ENCODE measurements at places on chromosomes 6 and 20.

DNA sequence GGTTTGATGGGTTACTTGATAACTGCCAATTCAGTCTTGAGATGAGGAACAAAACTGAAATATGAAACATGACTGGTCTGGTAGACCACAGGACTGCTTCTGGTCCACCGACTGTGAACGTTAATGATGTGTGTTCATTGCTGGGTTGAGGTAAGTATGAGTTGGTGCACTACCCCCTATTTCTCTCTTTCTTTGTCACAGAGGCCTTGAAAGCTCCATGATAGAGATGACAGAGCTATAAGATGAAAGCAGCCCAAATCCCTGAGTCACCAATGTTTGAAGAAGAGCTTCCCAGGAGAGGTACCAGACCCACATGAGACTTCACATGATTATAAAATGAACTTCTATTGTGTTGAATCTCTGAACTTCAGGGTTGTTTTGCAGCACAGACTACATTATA is 555.5 kb downstream of the PTPRT start:
- no peak for DNase-seq

GRCh38 chr6:130908188-130908587 is 81.0 kb downstream of the SMLR1 start:
- no peak for DNase-seq

DNA sequence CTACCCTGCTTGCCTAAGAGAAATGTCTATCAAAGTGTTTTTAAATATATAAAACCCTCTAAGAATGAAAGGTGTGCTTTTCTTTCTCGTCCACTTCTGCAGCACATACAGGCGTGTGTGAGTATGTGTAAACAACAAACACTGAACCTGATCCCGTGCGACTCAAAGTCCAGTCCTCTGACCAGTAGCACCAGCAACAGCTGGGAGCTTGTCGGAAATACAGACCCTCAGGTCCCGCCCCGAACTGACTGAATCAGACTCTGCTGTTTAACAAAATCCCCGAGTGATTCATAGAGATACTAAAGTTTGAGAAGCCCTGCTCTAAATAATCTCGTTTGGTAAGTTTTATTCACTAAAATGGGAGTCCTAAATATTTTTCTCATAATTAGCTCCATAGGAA is 208.0 kb upstream of the KCNQ5 start:
- no peak for DNase-seq

GRCh38 chr6:85364344-85364743 is 85.5 kb upstream of the NT5E start:
- no peak for DNase-seq

GRCh38 chr6:41677124-41677921 is 39.1 kb downstream of the MDFI start:
- DNase-seq = no peak

- peak; percentile 47 for DNase-seq
Measured at GRCh38 chr6:109187399-109188114, 92.2 kb downstream of the CEP57L1 start.

- DNase-seq = no peak
Measured at GRCh38 chr6:30213667-30213956, 406 bp upstream of the TRIM26 start.

GRCh38 chr20:59775687-59776055 is 157.8 kb downstream of the SYCP2 start:
- DNase-seq = no peak

GRCh38 chr6:156699017-156699421 is 78.2 kb upstream of the ARID1B start:
- no peak for DNase-seq

- peak; percentile 84 for DNase-seq
Measured at GRCh38 chr20:62642051-62642665, at the start of gene SLCO4A1. SLCO4A1 (plus strand) TSS chr20:62642503; CDS start chr20:62656455, 13,952 bp downstream.

GRCh38 chr6:34990971-34991560 is 102.0 kb downstream of the ANKS1A start:
- no peak for DNase-seq
